ENCODE measurements at places on chromosomes 2 and 18.

DNA sequence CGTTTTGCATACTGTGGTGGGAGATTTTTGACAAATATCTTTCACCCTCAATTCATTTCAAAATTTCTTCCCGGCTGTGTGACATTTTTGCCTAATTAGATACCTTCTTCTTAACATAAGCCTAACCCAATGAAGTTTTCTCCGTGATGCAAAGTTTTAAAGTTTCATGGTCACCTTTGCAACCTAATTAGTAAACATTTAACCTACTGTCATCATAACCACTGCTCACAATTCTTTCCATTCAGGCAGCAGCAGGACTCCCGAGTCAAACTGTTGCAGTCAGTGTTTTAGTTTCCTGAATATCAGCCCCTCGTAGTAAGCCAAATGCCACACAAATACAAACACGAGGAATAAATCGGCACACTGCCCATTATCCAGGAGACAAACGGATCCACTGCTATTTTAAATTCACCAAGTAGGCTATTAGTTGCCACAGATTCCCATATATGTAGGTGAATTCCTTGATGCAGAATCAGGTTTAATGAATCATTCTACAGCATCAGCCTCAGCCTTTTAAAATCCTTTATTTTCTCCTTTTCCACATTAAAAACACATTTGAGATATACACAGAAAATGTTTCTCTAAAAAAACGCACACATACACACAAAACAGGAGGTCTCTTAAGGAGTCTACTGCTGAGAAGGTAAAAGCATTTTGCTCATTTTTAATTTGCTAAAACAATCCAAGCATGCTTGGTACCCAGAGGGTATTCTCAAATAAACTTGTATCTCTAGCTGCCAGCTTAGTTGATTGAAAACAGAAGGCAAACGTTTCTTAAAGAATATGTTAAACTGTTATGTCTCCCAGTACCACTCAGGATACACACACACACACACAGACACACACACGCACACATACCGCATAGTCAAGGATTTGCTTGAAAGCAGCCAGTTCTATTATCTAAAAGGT is 106.5 kb upstream of the KCTD1 start:
- no peak for DNase-seq

- no peak for DNase-seq
Measured at GRCh38 chr2:172861098-172861497, 125.5 kb downstream of the RAPGEF4 start.

- DNase-seq: no peak
Measured at GRCh38 chr2:23548143-23548769, 163.3 kb downstream of the KLHL29 start.

DNA sequence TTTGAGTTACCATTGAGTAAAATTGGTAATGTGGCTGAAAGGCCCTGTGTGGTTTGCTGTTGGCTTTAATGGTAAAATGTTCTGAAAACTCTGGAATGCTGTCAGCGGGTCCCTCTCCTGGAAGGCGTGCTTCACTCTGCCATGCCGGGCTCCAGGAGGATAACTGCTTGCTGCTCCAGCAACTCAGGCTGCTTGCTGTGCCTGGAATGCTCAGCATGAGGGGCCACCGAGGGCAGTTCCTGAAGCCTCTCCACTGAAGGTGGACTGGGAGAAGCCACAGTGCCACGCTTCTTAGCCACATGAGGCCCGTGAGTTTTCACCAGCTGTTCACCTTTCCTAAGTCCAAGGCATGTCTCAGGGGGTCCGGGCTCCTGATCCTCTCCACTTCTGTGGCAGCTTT is 90.4 kb upstream of the FAM110C start:
- DNase-seq: no peak

- no peak for DNase-seq
Measured at GRCh38 chr18:73577365-73577764, 570.3 kb downstream of the FBXO15 start.

GRCh38 chr2:221085341-221085900 is 486.7 kb downstream of the EPHA4 start:
- DNase-seq: no peak

DNA sequence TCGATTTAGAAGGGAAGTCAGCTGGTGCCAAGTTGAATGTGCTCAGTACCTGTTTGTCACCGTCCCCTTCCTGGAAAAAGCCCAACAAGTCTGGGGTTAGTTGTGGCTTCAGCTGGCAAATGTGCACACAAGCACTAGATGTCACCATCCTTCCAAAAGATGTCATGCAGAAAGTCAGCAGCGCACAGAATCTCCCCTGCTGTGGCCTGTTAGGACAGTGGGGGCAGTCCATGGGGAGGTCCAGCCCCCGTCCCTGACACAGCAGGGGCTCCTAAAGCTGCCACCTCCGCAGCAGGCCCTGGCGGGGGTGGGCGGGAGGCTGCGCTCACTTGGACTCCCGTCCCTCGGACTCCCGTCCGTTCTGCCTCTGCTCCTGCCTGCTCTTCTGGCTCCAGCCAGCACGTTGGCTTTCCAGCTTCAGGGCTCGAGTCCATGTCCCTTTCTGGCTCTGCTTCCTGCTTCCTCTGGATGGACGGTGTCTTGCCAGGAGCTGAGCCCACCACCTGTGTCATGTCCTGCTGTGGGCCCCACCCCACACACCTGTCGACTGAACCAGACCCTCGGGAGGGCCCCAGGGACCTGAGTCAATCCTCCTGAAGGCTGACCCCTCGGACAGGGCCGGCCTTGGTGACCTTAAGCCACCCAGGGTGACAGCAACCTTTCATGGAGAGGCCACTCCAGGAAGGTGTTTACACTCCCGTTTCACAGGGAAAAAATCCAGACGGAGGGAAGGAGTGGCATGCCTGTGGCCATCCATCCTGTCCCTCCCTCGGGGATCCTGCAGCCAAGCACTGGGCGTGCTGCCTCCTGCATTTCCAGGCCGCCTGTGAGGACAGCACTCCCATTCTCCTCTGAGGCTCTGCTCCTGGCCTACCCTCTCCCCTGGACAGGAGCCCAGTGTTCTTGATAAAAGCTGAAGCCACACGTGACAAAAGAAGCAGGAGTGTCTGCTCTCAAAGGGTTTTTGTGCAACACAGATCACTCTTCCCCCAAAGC is 8.5 kb downstream of the RAB17 start:
- DNase-seq: no peak

GRCh38 chr2:134289225-134289624 is 35.4 kb downstream of the MGAT5 start:
- peak; percentile 23 for DNase-seq
